ENCODE measurements at places on chromosomes 16 and 17.

DNA sequence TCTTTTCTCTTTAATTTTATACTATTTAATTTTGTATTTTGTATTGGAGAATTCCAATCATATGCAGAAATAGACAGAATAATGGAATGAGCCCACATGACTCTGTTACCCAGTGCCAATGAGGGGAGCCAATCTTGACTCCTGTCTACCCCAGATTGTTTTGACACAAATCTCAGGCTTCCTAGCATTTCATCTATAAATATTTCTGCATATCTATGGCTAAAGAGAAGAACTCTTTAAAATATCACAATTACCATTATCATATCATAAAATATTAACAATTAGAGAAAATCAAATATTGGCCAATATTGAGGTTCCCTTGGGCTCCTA is 23.7 kb downstream of the ATP2C2 start:
- DNase-seq: no peak

DNA sequence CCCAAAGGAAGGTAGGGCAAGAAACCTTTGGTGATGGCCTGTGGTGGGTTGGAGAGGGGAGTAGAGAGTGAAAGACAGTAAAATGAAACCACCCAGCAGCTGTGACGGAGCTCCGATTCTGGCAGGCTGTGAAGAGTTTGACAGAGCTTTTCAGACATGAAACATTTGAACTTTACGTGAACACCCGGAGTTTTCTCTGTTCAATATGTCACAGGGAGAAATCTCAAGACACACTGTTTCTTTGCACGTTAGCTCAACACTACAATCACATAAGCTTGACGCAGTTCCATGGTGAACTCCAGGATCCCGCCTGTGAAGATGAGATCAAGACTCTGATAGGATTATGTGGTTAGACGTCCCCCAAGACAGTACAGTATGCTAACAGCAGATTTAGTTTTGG is 79.6 kb upstream of the CDH11 start:
- DNase-seq: no peak

DNA sequence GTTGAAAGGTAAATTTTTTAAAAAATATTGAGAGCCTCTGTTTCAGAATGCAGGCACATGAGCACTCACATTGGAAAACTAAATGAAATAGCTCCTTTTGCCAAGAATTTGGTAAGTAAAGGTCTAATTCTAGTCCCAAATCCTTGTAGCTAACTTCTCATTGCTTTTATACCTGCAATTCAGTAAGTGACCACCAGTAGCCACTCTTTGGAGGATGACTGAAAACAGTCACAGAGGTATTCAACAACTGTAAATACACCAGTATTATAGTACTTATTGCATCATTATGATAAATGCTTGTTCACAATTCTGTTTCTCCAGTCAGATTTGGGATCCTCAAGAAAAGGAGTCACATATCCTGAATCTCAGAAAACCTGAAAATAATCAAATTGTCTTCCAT is 562.4 kb upstream of the CDH11 start:
- no peak for DNase-seq

DNA sequence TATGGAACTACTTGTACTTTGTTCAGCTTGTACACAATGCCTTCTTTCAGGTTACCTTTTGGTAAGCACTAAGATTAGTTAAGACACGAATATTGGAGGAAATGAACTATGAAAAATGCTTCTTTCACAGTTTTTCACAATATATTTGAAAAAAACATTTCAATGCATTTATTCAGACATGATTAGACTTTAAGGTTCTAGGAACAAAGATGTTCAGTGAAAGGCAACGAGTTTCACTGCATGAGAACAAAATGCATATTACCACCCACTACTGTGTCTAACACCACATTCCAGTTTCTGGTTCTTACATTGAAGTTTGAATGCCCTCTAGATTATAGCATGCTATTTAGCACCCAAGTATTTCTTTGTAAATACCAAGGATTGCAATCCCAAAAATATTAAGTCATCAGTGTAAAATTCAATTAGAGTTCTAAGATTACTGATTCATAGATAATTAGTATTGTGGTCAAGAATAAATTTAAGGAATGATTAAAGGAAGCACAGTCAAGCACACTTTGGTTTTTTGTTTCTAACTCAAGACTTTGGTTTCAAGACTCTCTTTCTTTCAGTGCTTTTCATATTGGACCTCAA is 261.7 kb downstream of the CEP112 start:
- DNase-seq: no peak

DNA sequence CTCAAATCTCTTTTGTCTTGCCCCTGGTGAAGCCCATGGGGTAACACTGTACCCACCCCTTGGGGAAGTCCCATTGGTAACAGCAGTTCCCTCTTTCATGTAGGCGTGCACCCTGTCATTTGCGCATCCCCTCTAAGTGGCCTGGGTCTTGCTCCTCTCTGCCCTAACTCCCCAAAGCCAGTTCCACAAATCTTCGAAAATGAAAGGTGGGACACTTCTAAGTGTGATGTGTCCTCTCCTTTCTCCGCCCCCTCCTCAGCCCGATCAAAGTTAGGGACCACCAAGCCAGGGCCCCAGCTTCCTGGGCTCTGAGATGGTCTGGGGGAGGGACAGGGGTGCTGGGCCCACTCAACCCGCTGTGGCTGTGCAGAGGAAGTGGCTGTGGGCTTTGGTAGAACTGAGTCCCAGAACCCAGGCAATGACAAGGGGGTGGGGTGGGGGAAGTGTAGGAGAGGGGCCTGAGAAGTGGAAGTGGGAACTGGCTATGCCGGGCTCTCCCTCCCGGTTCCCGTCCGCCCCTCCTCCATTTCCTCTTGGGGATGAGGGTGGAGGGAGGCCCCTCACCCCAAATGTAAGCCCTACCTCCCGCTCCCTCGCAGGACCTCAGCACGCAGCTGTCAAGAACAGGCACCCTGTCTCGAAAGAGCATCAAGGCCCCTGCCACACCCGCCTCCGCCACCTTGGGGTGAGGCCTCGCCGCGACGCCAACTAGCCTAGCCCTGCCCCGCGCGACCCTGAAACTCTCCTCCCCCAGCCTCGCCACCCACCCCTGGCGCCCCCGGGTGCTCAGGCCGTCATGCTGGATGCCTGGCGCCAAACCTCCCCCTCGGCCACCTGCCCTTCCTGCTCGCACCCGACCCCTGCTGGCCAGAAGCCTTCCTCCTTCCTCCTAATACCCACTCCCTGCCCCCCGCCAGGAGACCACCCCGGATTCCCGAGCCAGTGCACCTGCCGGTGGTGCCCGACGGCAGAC is 8.7 kb downstream of the ABI3 start:
- DNase-seq: peak; percentile 23
